ENCODE measurements at places on chromosomes 3 and 15. TPM values are rescaled to one million over a fixed set of nuclear protein-coding genes. Genes with fewer than 3 reads are reported as not detected.

SPINK8 gene
- not detected for total RNA-seq

SLC2A2 gene
- total RNA-seq: 0.18 TPM

CHRD gene
- 1.3 TPM for total RNA-seq

MAP6D1 gene
- 1.5 TPM for total RNA-seq

TEX55 gene
- total RNA-seq: not detected

CAPN7 gene
- 42.7 TPM for total RNA-seq

SSUH2 gene
- not detected for total RNA-seq

DHFR2 gene
- 1.4 TPM for total RNA-seq
